Lung (tissue), 17 donors: ENCODE measurements at places on chromosomes 1 and 21. TPM values are rescaled to one million over a fixed set of nuclear protein-coding genes. Genes with fewer than 3 reads are reported as not detected.
A peak's percentile ranks its signal among the peaks of the same experiment; 100 is the strongest.

TFB2M gene
- 5.5 TPM for polyA plus RNA-seq

C1orf56 gene
- polyA plus RNA-seq, result 2.3 TPM

ATP1A4 gene
- polyA plus RNA-seq, result 0.09 TPM

OLFML2B gene
- polyA plus RNA-seq, result 52.2 TPM

ATP1B1 gene
- polyA plus RNA-seq, result 105 TPM

TNFRSF4 gene
- polyA plus RNA-seq, result 11.3 TPM

DNA sequence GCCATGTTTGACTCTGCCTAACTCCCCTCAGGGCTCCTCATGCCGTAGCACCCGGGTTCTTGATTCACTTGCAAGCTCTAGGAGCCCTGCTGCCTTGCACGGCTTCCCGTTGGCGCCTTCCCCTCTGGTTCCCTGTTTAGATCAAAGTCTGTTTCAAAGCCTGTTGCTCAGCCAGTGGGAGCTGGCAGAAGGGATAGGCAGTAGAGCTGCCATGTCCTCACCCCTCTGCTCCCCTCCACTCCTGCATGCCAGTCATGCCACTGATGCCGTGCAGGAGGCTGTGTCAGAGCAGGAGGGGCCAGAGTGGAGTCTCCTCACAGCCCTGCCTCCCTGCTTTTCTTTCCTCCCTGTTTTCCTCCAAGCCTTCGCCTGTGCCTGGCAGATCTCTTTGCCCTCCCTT lies 26.5 kb downstream of the HMGCS2 start:
- no peak for DNase-seq

- DNase-seq, result no peak
Observed at GRCh38 chr1:16946646-16947045, 24.9 kb downstream of the CROCC start.

GRCh38 chr1:46595127-46595526 lies 8.9 kb downstream of the MKNK1 start:
- DNase-seq, result peak; percentile 25

- peak; percentile 39 for DNase-seq
Observed at GRCh38 chr1:158055854-158056253, 62.4 kb downstream of the KIRREL1 start.

DNA sequence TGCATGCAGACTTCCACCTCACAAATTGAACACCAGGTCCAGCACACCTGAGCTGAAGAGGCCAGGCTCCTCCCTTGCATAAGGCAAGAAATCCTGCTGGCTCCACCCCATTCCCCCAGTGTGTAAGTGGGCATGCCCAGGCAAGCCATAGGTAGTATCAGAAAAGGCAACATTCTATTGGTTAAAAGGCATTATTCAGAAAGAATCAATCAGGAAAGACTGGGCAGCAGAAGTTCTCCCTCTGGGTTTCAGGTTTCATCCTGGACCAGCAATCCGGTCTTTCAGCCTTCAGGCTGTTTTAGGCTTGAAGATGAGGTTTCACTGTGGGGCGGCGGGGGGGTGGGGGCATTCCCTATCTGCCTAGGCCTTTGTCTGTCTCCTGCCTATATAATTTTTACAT lies 42.0 kb upstream of the LHX8 start:
- no peak for DNase-seq

DNA sequence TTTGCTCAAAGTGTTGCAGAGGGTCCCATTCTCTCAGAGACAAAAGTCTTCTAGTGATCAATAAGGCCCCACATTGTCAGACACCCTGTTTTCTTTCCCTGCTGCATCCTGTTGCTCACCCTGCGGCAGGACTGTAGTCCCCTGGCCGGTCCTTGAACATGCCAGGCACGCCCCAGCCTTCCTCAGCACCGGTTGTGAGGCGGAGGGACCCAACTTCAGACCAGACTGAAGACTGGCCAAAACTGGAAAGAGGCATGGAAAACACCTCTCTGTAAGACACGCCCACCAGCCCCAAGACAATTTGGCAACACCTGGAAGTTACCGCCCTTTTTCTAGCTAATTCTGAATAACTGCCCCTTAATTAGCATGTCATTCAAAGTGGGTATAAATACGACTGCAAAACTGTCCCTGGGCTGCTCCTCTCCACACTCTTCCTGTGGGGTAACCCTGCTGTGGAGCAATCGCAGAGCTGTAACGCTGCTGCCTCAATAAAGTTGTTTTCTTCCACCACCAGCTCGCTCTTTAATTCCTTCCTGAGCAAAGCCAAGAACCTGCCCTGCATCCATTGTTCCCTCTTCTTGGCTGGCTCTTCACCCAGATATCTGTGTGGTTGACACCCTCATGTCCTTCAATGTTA lies 23.8 kb downstream of the PLA2G2A start:
- DNase-seq, result no peak

DNA sequence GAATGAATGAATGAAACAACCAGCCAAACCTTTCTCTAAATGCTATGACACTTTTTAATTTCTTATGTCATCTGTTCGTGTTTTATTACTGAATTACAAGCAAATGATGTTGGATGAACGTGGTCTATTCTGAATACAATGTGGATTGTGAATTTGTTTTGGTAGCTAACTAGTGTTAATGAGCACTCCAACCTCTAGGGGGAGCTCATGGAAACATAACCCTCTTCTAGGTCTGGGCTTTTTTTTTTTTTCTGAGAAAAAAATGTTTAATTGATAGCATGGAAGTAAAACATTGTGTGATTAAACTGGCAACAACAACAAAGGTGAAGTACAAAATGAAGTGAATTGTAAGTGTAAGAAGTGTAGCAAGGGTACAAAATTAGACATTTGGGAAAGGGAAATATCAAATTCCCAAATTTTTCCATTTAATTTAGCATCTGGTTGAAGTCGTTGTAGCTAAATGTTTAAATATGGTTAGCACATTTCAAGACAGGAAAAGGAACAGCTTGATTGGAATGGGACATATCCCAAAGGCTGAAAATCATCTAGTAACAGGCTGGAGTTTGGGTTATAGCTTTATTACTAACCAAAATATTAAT lies 42.6 kb upstream of the PTGS2 start:
- no peak for DNase-seq

GRCh38 chr1:204414016-204414415 lies 2.4 kb upstream of the PPP1R15B start:
- DNase-seq, result no peak

GRCh38 chr21:39774227-39774626 lies 29.2 kb downstream of the IGSF5 start:
- peak; percentile 11 for DNase-seq

DNA sequence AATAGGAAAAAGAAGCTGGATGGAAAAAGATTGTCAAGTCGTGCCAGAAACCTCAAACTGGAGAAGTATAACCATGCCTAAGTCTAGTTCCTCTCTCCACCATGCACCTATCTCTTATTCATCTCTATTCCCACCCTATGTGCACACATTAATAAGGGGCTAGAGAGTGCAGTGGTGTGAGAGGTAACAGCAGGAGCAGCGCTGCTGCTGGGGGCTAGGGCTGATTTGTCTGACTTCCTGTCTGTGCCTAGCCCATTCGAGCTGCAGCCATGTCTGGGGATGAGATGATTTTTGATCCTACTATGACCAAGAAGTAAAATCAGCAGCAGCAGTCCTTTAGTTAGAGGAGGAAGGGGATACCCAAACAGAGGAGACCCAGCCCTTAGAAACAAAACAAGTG lies 43.0 kb downstream of the TRIM33 start:
- no peak for DNase-seq

GRCh38 chr21:39385299-39386145 lies 36.6 kb upstream of the HMGN1 start:
- peak; percentile 88 for DNase-seq

DNA sequence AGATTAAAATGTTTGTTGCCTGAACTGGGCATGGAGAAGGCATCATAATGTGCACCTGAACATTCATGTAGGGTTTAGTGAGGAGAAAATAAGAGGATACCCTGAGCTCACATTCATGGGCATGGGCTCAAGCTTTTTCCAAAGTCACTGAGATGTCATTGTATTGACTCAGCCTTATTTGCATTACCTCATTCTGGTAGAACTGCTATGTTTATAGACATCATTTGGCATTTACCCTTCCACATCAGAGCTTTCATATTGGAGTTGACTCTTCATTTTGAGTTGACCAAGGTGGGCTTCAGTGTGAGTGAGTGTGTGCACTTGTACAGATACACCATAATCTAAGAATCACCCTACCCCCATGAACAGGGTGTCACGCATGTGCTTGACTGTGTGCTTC lies 143.2 kb downstream of the PBX1 start:
- no peak for DNase-seq

- no peak for DNase-seq
Observed at GRCh38 chr1:21192871-21193270, 16.2 kb upstream of the EIF4G3 start.

DNA sequence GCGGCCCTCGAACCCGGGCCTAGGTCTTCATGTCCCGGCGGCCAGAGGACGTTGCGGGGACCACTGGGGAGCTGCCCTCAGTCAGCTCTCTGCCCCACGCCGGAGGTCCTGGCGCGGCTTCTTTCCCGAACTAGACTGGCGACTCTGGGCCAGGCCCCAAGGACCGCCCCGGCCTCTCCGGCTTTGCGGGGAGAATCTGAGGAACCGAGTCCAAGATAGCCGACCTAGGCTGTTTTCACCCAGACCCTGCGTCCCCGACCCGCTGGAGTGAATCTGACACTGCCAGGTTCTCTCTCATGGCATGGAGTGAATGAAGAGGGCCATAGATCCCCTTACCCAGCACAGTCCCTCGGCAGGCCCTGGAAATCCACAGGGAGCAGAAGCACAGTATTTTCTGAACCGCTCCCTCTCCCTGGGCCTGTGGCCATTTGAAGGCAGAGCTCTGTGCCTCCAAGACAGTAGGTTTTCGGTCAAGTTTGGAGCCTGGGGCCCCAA lies 9.9 kb upstream of the BARHL2 start:
- DNase-seq, result no peak

GRCh38 chr1:207844371-207844770 lies 66.6 kb downstream of the CD34 start:
- DNase-seq, result no peak

GRCh38 chr1:26689504-26689903 lies 6.3 kb upstream of the ARID1A start:
- DNase-seq, result no peak

- DNase-seq, result no peak
Observed at GRCh38 chr1:114033216-114033706, 54.0 kb downstream of the OLFML3 start.

DNA sequence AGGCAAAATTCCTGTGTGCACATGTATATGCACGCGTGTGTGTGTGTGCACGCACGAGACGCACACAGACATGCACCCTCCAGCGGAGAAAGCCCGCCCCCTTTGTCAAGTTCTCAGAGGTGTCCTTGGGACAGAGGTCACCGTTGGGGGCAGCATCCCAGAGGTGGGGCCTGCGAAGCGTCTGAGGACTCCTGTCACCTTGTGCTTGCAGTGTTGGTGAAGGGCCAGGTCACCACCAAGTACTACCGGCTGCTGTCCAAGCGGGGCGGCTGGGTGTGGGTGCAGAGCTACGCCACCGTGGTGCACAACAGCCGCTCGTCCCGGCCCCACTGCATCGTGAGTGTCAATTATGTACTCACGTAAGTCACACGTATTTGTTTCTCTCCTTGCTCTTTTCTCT lies 42.6 kb downstream of the SIM2 start:
- DNase-seq, result no peak

GRCh38 chr21:41373763-41374162 lies 11.9 kb downstream of the MX2 start:
- no peak for DNase-seq

GRCh38 chr1:51558375-51558924 lies 39.4 kb upstream of the EPS15 start:
- no peak for DNase-seq
